ENCODE measurements at places on chromosomes 16 and 17.

- DNase-seq: no peak
Observed at GRCh38 chr16:85286951-85287814, 174.9 kb upstream of the CIBAR2 start.

DNA sequence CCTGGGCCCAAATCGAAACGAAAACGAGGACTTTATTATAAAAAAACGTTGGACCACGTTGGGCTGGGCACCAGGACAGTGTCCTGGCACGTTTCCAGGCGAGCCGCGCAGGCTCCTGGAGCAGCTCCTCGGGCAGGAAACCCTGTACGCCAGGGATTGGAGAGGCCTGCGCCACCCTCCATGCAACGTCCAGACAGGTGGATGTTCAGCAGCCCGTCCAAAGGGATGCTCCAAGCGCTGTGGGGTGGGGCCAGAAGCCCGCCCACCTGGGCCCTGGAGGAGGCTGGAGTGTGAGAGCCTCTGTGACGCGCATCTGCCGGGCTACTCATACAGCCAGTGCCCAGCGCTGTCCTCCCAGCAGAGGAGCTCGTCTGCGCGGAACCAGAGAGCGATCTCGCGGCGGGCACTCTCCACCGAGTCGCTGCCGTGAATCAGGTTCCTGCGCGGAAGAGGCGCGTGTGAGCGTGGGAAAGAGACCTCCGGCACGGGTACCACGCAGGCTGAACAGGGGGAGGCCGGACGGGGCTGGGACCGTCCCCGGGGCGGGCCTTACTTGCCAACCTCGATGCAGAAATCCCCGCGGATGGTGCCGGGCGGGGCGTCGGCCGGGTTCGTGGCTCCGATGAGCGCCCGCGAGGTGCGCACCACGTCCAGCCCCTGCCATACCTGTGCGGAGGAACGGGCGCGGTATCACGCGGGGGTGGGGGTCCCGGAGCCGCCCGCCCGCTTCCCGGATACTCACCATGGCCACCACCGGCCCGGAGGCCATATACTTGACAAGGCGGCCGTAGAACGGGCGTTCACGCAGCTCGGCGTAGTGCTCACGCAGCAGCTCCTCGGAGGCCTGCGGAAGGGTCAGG lies 785 bp downstream of the NME3 start:
- DNase-seq: peak; percentile 37

DNA sequence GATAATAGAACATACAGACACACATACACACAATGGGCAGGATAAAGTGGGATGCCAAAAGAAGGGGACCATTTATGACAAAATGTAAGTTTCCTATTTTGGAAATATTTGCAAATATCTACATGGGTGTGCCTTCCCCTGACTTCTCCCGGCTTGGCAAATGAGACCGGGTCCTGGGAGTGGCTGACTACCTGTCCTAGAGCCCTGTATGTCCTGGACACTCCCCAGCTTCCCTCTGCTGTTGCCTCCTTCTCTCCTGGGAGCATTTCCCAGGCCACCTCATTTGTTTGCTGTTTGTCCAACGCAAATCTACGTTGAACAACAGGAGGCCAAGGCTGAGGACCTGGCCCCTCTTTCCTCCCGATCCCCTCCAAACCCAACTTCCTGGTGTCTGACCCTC lies 16.9 kb downstream of the PECAM1 start:
- DNase-seq: no peak

DNA sequence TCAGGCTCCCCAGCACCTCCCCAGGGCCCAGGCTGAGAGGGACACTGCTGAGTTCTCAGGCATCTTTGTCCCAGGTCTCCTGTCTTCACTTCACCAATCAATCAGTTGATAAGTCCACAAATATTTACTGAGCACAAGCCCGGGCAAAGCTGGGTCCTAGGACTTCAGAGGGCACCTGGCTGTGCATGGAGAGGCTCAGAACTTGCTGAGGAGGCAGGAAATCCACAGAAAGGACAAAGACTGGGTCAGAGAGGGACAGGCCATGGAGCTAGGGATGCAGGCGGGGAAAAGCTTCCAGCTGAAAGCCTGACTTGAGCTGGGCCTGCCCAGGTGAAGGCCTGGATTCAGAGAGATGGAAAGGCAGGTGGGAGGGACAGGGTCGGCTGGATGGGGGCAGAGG lies 33.2 kb upstream of the C1QL1 start:
- DNase-seq: no peak

DNA sequence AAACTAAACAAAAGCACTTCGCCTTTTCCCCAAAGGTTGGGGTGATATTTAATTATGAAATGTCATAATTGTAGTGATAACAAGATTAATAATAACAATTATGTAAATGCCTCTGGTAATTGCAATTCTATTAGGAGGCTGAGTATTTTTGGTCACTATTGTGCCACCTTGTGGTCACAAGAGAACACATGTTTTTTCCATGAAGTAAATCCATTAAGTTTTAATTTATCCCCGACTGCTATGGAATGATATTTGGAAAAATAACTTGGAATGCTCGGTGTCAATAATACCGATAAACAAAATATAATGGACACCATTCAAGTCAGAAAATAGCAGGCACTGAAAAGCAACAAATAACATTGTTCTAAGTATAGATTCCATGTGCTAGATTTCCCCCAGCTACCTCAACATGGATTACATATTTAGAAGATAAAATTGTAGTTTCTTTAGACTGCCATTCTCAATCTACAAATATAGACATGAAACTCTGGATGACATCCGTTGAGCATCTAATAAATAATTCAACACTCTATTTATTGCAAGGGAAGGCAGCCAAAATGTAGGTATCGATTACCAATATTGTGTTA lies 25.0 kb upstream of the KCNJ2 start:
- no peak for DNase-seq

GRCh38 chr17:81192386-81193050 lies 26.5 kb upstream of the AATK start:
- no peak for DNase-seq

GRCh38 chr16:88651276-88651988 lies 579 bp upstream of the CYBA start:
- DNase-seq: peak; percentile 55

DNA sequence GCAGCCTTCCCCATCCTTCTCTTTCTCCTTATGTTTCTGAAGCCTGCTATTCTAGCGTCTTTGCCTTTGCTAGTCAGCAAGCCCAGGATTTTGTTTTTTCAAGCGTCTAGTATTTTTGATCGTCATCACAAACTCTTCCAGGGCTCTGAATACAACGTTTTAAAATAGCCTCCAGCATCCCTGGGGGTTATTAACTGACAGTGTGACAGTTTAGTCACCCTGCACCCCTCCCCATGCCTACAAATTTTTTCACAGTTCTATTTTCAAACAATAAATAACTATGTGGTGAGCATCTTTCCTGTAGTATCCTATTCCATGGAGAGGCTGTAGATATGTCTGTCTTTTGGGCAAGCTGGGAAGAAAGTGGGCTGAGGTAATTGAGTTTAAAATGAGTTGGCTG lies 280.9 kb downstream of the MAP2K4 start:
- DNase-seq: no peak

DNA sequence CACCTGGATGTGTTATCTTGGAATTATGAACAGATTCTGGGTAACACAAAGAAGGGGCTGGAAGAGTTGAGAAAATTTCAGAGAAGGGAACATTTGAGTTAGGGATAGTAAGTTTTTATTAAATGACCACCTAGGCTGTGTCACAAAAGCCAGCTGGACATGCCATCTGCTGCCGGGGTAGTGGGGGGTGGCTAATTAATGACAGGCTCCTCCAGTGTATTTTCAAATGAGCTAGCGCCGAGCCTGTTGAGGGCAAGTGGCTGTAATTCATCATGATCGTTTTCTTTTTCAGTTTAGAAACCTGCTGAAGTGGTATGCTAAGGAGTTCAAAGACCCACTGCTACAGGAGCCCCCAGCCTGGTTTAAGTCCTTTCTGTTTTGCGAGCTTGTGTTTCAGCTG lies 6.2 kb downstream of the TMEM97 start:
- DNase-seq: no peak

GRCh38 chr17:41026715-41027471 lies at the start of gene KRTAP1-5:
Gene KRTAP1-5 (minus strand): TSS chr17:41027208. CDS start chr17:41027155, 53 bp downstream.
- DNase-seq: no peak

DNA sequence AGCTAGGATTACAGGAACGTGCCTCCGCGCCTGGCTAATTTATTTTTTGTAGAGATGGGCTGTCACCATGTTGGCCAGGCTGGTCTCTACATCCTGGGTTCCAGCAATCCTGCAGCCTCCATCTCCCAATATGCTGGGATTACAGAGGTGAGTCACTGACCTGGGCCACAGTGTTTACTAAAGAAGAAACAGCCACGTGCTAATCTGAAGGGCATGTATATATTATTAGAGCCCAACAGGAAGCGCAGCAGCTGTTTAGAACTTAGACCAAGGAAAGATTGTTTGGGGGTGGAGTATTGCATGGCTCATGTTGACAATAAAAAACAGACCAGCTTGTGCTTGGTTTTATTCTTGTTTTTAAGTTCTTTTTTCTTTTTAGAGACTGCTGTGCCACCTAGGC lies 60.2 kb downstream of the HAPSTR1 start:
- no peak for DNase-seq

DNA sequence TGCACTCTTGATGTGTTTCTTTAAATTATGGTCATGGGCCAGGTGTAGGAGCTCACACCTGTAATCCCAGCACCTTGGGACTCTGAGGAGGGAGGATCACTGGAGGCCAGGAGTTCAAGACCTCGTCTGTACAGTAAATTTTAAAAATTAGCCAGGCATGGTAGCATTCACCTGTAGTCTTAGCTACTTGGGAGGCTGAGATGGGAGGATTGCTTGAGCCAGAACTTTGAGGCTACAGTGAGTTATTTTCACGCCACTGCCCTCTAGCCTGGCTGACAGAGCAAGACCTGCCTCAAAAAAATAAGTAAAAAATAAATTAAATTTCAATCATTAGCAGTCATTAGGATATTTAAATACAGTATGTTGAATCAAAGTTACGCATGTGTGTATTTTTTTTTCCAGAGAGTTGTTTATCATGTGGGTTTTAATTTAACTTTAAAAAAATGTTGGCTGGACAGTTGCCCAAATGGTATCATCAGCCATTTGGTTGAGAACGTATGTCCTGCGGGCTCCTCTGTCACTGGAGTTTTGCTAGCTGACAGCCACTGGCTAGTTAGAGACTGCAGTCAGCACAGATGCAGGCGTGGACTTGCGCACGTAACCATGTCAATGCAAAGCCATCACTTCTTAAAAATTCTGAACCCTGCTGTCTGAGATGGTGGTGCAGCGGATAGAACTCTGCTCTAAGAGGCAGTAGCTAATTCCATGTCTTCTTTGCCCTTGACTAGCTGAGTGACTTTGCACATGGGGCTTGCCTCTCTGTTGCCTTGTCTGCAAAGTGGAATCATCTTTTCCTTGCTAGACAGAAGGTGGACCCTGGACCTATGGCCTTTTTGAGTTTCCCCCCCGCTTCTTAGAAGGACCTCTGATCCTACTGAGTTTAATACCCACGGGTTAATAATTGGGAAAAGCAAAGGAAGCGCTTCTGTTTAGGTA lies 40.0 kb downstream of the MAPT start:
- no peak for DNase-seq

Data from activated effector memory CD4-positive, alpha-beta T cell treated with Interleukin-2 at 50 U/mL for 16 hours (primary cell).